Brain microvascular endothelial cell (primary cell): ENCODE measurements at places on chromosomes 3 and 15.
A peak's percentile ranks its signal among the peaks of the same experiment; 100 is the strongest.

DNA sequence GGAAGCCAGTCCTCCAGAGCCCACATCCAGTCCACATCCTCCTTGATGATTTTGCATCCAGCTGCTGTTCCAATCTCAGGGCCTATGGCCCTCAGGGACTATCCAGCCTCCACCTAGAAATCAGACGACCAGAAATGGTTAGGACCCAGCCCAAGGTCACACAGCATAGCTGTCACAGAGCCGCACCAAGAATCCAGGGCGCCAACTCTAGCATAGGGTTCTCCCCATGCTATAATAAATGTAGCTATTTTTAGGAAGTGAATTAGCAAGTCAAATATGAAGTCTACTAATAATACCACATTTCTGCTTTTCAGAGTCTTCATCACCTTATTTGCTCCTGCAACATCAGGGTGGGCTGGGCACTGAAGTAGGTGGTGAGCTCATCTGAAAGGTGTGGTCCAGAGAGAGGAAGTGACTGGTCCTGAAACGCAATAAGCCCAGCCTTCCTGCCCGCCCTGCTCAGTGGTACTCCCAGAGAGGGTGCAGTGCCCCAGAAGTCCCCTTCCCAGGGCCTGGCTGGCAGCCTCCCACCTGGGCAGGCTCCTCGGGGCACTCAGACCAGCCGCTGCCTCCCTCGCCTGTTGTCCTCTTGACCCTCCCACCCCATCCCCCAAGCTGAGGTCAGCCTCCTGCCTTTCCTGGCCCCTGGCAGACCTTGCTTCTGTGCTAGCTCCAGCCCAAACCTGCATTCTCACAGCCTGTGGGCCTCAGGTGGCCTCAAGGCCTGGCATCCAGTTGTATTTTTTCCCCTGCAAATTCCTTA is 17.6 kb upstream of the CYP11A1 start:
- no peak for DNase-seq

DNA sequence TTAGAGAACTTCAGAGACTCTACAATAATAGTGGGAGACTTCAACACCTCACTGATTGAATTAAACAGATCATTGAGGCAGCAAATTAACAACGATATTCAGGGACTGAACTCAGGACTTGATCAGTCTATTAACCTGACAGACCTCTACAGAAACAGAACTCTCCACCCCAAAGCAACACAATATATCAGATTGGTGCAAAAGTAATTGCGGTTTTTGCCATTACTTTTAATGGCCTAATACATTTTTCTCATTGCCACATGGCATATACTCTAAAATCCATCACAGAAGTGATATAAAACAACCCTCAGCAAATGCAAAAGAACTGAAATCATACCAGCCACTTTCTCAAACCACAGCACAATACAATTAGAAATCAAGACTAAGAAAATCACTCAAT is 298.1 kb upstream of the SGO1 start:
- no peak for DNase-seq

DNA sequence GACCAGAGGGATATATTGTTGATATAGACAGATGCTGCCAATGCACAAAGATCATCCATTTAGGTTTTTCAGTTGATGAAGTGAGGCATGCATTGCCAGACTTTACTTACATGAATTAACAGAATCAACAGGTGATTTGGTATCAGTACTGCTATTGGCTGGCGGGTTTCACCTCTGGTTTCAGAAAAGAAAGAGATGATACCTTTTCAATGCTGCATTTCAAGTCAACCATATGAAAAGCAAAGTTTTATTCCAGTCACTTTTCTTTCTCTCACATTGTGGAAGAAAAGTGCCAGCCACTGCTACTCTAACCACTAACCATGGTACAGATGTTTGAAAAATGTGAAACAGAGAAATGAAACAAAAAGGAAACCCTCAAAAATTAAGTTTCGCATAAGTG is 289.1 kb downstream of the TIGIT start:
- no peak for DNase-seq

- DNase-seq, result peak; percentile 31
These were observed 62.8 kb downstream of the FMN1 start for GRCh38 chr15:33131552-33132232.

- DNase-seq, result no peak
These were observed 109.3 kb upstream of the MME start for GRCh38 chr3:154970797-154971196.

DNA sequence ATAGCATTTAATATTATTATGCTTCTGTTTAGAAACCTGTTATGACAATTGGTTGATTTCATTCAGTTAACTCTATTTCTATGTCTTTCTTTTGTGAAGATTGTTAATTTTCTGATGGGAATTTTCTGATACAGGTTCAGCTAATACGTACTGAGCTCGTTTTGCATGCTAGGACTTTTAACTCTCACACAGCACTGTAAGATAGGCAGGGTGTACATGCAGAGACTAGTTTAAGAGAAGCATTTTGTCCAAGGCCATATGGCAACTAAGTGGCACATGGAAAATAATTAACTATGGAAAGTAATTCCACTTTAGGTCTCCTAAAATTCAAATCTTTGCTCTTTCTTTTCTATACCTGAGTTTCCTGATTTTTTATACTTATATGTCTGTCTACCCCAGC is 81.9 kb downstream of the IL1RAP start:
- DNase-seq, result no peak

DNA sequence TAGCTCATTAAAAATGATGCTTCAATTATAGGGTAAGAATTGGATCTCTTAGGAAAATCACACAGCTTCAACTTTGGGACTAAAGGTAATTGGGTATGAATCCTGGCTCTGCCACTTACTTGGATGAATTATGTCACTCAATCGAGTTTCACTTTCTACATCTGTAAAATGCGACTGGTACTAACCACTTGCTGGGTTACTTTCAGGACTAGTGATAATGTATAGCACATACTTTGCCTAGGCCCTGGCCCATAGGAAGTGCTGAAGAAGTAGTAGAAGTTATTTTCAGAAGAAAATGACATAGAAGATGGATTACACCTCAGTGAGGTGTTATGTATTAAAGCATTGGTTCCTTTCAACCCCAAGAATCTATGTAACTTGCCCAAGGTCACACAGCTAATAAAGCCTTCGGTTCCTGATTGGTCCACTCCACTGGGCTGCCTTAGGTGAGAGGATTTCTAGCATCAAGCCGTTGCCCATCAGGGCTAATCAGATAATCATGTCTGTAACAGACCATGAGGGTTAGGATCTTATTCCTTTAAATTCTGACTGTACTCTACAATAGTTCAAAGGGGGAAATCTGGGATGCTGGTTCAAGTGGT is 29.4 kb upstream of the AP4E1 start:
- no peak for DNase-seq

DNA sequence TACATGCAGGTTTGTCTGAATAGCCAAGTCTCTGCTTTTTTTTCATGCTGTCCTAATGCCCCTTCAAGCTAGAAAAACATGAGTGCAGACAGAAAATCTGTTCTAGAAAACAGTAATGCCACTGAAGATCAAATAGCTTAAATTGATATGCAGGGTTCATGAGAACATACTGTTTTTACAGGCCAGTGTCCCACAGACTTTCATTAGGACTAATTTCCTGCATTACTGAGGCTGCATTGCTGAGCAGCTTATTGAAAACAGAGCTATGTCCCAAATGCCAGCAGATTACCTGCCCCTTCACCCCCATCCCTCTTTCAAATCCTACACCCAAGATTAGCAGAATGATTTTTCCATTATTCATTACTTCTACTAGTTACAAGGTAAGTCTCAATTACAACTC is 665 bp downstream of the TM4SF18 start:
- DNase-seq, result no peak

DNA sequence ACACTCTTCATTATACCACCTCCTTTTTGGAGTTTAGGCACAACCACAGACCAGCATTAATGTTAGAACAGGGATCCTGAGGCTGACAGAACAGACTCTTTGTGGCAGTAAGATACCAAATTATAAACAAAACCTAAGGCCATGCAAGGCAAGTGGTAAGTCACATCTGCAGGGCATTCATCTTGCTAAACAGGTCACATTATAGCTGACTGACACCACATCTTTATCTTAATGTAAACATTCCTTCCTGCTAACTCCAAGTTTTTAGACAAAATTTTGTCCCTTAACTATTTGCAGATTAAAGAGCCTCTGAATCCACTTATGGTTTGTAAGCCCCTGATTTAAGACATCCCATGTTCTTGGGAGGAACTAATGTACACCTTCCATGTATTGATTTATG is 500.6 kb downstream of the PYDC2 start:
- DNase-seq, result no peak

GRCh38 chr3:152253514-152253913 is 15.2 kb upstream of the MBNL1 start:
- DNase-seq, result no peak

DNA sequence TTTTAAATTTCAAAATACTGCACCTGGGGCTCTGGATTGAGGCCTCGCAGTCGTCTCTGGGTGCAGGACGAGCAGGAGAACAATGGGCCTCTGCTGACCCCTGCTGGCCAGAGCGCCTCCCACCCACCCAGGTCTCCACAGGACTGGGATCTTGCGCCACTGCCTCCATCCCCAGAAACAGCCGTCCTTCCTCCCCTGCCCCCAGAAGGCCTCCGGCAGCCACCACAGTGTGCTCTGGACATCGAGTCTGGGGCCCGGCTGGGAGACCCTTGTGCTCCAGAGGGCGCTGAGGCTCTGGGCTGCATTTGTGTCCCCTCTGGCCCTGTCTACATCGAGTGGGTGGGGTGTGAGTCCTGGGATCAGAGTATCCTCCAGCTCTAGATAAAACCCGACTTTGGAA is 6.7 kb upstream of the ACSBG1 start:
- DNase-seq, result peak; percentile 77

DNA sequence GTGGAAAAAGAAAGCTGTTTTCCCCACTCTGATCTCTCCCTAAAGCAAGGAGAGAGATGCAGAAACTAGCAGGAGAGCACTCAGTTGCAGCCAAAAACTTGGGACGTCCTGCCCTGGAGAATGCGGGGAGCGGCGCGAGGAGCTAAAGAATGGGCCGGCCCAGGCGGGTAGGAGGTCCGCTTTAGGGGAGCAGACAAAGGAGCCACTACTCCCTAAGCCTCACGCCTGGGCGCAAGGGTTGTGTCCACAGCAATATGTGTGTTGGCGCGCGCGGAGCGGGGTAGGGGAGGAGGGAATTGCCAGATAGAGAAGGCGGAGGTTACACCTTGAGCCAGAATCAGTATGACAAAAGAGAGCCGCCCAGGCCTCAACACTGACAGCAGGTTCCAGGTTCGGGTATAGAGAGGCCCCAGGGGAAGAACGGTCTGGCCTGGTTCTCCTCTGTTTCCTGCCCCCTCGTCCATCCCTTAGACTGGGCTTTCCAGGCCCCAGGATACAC is 2.9 kb downstream of the WNT5A start:
- no peak for DNase-seq

- DNase-seq, result no peak
These were observed 404.8 kb downstream of the GRM7 start for GRCh38 chr3:7265736-7266135.

DNA sequence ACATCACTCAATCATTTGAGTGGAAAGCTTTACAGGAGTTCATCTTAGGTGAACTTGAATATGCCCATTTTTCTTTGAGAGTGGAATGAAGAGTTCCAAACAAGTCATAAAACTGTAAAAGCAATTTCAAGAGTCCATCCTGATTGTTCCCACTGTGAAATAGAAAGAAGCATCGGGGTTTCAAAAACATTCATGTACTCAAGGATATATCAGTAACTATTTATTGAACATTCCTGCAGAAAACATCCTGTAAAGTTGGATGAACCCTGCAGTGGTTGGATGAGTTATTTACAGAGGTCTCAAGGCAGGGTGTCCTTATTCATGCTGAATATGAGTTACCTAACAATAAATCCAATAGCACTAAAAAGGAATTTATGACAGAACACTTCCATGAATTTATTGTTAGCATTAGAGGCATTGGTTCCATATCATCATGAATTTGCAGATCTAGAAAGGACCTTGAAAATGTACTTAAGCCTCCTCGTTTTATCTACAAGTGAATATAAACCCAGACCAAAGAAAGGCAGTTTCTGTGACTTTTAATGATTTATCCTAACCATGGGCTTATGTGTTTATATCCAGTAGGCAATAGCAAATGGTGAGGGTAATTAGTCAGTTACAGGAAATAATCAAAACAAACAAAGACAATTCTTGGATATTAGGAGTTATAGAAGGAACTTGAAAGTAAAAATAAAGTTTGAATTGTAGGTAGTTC is 361.9 kb upstream of the KCNMB2 start:
- no peak for DNase-seq

DNA sequence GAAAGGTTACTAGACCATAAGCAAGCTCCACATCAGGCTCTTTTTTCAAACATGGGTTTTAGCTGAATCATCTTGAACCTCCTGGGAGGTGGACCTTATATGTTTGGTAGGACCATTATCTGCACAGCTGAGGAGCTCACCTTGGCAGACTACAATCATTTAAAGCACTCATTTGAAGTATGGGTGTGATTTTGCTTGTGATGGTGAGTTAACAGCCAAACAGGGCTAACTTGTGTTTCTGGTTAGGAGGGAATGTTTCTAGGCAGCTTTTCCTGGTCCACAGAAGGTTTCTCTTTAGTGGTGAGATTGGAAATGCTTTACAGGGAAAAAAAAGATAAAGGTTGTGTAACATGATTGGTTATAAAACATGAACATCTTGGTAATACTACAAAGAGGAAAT is 61.8 kb downstream of the ARHGEF26 start:
- no peak for DNase-seq

GRCh38 chr3:48960841-48961413 is 29.1 kb upstream of the P4HTM start:
- DNase-seq, result no peak

DNA sequence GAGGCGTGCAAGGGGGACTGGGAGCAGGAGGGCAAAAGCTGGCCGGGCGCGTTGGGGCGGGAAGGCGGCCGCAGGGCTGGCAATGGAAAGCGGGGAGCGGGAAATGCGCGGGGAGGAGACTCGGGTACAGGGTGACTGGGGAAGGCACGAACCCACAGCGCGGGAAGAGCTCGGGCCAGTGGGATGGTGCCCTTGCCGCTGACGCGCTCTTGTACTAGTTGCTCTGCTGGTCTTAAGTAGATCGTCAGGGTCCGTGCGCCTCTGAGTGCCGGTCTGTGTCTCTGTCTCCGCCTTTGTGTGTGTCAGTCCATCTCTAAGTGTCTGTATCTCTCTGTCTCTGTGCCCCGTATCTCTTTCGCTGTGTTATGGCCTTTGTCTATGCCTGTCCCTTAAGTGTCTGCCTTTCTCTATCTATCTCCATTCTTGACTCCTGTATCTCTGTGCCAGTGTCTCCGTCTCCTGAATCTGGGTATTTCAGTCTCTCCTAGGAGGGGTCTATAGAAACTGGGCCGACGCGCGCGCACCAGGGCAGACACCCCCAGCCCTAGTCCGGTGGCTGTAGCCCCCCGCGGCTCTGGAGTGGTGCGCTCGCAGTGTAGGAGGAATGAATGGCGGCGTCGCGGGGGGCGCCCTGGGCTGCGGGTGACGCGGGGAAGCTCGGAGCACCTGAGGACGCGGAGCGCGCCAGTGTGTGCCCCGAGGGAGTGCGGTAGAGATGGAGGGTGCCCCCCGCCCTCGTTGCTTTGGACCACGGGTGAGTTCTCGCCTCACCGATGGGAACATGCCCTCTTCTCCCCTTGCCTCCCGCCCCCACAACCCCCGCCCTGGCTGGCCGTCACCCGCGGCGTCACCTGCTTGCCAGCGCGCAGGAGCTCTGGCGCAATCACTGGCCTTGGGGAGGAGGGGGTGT is 756 bp upstream of the CAMK2N2 start:
- peak; percentile 25 for DNase-seq
